ENCODE measurements at places on chromosomes 2 and 18.

DNA sequence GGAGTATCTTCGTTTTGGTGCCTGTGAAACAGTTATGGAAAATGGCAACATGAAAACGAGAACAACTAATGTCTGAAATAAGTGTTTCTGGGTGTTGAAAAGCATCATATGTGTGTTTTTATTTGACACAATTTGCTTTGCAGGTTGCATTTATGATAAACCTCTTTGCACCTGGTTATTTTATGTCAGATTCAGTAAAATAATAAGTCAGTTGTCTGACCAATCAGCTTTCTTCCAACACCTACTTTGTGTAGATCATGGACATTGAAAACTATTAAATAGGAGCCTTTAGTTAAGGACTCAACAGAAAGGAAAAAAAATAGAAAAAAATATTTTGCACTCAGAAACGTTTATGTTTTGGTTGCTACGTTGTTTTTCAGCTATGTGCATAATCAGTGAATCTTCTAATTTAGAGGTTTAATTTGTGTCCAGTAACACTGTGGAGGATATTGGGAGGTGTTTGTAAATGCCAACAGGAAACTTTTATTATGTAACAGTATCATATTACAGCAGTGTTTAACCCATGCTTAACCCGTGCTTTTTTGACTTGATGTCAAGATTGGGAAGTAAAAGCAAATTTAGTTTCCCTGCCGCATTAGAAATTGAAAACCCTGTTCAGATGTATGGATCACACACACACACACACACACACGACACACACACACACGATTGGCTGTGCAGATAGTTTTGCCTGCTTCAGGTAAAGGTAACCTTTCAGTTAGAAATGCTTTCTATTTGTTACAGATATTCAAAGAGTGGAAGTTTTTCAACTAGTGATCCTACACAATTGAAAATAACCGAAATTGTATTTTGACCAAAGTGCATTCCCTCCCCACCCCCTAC lies 2.6 kb downstream of the PKP4 start:
- DNase-seq = no peak

- DNase-seq = no peak
Measured at GRCh38 chr2:171431677-171432167, 2.1 kb downstream of the METTL8 start.

- no peak for DNase-seq
Measured at GRCh38 chr18:2997846-2998564, 14.9 kb downstream of the LPIN2 start.

GRCh38 chr18:78978349-78979055 lies 1.1 kb upstream of the SALL3 start:
- no peak for DNase-seq

- DNase-seq = no peak
Measured at GRCh38 chr2:241975593-241976284, 106.2 kb downstream of the RTP5 start.

GRCh38 chr2:237491515-237492118 lies 4.6 kb downstream of the MLPH start:
- no peak for DNase-seq

DNA sequence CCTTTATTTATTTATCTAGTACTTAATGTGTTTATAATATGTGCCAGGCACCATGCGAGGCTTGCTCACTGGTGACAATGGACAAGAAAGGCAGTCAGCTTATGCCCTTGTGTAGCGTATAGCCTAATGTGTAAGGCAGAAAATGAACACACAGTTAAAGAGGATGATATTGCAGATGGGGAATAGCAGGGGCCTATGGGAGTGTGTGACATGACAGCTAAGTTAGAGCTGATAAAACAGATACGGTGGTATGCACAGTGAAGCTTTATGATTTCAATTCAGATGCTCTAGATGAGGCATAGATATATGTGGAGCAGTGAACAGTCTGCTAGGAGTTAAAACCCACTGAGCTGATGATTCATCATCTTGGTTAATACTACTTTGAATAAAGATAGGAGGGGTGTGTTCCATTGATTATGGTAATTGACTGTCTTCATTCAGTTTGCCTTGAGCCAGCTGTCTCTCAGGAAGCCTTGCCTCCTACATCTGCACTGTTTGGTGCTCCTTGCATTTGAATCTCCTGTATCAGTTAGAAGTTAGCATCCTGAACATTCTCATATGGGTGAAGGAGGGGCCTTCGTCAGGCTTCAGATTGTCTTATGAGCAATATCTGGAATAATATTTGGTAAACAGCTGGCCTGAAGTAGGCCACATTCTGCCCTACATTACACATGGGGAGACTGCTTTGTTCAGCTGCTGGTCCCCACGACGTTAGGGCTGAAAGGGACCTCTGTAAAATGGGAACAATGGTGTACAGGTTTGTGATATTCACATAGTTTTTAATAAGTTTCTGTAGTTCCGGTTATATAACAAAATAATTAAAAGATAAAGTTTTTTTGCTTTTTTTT lies 13.2 kb downstream of the MAP4K4 start:
- DNase-seq = no peak

DNA sequence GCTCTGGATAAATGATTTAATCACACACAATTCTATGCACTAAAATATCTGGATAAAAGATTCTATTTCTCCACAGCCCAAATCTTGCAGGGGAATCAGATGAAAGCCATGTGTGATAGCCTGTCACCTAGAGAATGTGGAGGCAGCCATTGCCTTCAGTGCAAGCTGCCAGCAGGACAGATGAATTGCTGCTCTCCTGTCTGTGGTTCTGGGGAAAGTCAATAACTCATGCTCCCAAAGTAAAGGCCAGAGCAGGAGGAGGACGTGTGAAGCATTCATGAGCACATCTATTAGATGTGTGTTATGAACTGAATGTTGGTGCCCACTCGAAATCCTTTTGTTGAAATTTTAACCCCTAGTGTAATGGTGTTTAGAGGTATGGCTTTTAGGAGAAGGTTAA lies 195.1 kb downstream of the RDH14 start:
- no peak for DNase-seq

DNA sequence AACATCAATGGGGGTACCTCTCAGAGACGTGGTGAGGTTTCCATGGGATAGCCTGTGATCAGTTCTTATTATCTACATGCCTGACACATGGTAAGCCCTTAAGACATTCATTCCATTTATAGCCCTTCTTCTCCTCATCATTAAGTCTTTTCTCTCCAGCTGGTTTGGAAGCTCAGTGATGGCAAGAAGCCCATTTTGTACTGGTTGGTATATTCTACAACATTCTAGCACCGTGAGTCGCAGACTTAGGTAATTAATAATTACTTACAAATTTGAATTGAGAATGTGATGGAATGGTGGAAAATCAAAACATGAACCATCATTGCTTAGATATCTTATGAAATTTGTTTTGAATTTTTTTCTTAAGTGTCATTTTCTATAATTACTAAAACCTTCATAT lies 472.6 kb downstream of the DLGAP1 start:
- no peak for DNase-seq

DNA sequence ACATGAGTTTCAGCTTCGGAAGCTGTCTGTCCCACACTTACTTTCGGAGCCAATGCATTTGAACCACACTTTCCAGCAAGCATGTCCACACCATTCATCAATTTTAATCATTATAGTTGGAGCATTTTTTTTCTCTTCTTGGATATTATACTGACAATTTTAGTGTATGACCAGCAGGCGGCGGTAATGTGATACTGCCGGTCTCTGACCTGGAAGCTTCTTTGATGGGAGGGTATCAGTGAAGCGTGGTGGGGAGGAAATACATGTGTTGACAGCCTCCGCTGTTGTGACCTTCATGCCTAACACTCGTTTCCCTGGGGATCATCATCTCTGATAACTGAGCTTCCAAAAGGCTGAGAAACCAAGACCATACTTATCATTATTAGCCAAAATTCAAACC lies 231.7 kb downstream of the GBX2 start:
- no peak for DNase-seq

- DNase-seq = no peak
Measured at GRCh38 chr2:33135645-33136044, 188.9 kb downstream of the LTBP1 start.

DNA sequence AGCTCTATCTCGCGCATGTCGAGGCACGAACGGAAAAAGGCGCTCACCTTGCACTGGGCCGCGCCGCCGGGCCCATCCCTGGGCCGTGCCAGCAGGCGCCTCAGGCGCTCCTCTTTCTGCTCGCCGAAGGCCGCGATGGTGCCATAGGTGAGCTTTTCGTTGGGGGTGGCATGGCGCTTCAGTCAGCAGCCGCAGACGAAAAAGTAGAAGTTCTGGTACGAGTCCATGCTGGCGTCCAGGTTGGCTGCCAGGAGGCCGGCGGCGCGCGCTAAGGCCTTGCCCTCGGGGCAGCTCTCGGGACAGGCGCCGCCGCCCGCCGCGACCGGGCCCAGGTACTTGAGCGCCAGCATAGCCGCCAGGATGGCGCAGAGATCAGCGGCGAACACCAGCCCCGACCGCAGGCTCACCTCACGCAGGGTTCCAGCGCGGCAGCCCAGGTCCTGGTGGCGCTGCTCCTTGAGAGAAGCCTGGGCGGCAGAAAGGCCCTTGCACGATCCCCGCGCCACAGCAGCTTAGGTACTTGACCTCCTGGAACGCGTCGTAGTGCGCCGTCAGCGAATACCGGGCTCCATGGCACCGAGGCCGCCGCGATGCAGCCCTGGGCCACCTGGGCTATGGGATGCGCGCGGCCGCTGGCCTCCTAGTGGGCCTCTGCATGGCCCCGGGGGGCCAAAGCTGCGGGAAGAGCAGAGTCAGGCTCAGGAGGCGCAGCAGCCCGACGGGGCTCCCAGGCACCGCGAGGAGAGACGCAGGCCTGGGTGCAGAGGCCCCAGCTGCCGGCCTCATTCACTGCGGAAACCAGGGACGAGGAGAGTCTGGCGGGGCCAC lies 12.8 kb downstream of the ALPG start:
- no peak for DNase-seq

GRCh38 chr2:220572385-220572784 lies 945.0 kb downstream of the SLC4A3 start:
- DNase-seq = no peak

DNA sequence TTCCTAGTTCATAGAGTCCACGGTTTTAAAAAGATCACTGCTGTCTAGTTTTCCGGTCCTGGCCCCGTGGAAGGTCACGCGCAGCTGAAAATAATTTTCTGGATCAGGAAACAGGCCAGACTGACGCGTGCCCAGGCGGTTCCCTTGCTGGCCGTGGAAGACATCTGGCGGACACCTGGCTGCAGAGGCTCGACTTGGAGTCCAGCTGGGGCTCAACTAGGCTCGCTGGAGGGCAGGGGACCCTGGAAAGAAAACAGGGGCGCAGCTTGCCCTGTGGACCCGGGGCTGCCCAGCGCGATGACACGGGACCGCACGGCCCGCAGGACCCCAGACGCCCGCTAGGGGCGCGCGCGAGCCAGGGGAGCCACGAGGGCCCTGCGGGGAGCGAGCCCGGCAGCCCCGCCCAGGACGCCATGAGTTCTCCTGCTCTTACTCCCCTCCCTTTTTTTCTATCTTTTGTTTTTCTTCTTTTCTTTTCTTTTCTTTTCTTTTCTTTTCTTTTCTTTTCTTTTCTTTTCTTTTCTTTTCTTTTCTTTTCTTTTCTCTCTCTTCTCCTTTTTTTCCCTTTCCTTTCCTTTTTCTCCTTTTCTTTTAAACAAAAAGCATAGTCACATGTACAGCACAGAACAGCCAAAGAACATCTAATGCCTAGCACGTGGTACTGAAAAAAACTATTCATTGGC lies 43.2 kb upstream of the UBE2F start:
- DNase-seq = no peak

GRCh38 chr2:19685731-19686130 lies 216.1 kb downstream of the TTC32 start:
- no peak for DNase-seq

DNA sequence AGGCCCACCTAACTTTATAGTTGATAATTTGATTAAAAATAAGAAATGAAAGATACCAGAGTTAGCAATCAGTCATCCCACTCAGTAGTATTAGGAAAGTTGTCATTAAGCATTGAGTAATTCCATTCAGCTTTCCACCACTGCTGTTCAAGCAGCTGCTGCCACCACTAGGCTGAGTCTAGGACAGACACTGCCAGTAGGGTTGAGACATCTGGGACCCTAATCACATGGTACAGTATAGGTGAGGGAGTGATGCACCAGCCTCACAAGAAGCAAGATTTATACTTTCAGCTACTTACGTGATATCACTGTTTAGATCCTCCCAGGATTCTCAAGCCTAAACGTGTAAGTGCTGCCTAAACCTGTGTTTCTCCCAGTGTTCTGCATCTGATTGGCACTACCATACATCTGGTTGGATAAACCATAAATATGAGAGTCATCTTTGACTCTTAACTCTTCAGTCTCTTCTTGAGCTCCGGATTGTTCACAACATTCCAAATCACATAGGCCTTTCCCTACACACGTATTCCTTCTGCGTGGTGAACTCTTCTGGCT lies 3.2 kb downstream of the UBXN4 start:
- peak; percentile 4 for DNase-seq

DNA sequence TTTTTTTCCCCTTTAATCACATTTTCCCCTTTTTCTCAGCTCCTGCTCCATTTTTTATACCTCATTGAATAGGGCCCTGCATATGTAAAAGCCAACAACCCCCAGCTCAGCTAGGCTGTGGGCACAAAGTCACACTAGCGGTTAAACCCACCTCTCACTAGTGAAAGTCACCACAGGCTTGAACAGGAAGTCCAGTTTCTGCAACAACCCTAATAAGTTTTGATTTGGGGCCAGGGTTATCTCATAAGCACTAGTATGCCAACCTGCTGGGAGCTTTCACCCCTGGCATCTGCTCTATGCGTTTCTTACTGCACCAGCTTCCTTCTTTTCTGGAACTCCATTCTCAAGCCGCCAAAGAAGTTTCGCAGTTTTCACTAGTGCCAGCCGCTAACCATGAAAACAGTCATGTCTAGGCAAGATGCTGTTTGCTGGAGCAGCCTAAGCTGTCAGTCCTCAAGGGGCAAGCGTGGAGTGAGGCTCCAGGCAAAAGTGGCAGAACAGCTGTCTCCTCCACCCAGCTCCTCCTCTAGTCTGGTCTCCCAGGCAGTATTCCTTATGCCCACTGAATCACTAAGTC lies 197.0 kb upstream of the MEIS1 start:
- no peak for DNase-seq

DNA sequence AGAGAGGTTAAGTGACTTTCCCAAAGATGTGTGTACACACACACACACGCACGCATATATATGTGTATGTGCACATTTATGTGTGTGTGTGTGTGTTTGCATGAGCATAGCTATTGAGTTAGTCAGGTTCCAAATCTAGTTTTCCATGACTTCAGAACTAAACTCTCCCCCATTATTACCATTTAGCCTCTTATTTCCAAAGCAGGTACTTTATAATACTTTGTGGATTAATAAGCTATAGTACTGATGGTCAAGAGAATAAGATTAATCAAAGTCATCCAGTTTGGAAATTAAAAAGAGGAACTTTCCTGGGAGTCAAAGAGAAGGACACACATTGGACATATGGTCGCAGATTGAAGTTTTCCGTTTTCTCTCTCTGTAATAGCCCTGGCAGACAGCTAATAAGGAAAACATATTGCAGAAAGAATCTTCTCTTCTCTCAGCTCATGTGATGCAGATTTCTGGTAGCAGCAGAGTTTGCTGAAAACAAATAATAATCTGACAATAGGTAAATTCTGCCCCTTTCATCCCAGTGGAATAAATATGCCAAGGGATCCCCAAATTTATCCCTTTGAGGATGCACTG lies 410.9 kb upstream of the TCF4 start:
- DNase-seq = no peak

GRCh38 chr2:138730497-138731030 lies 49.6 kb downstream of the NXPH2 start:
- no peak for DNase-seq

GRCh38 chr2:119011162-119011909 lies 69.3 kb downstream of the MARCO start:
- no peak for DNase-seq

Data from SIG-M5 (cell line).